SK-MEL-5 (cell line): ENCODE measurements at places on chromosomes 2 and 18. TPM values are rescaled to one million over a fixed set of nuclear protein-coding genes. Genes with fewer than 3 reads are reported as not detected.

The TMEM200C gene
- 0.03 and 0.05 TPM in 2 replicates for total RNA-seq

The ADCYAP1 gene
- total RNA-seq = not detected in 2 replicates

The HOXD12 gene
- total RNA-seq = 0.42 TPM in 1 of 2 replicates, not detected in the other

The HRH4 gene
- total RNA-seq = not detected in 2 replicates

The C2orf42 gene
- 24.3 and 27.3 TPM in 2 replicates for total RNA-seq

The CDH7 gene
- 3.1 and 3.3 TPM in 2 replicates for total RNA-seq

The PCARE gene
- 0.03 TPM in 1 of 2 replicates, not detected in the other for total RNA-seq
